Effector memory CD4-positive, alpha-beta T cell (primary cell): ENCODE measurements at places on chromosomes 2 and 18.

DNA sequence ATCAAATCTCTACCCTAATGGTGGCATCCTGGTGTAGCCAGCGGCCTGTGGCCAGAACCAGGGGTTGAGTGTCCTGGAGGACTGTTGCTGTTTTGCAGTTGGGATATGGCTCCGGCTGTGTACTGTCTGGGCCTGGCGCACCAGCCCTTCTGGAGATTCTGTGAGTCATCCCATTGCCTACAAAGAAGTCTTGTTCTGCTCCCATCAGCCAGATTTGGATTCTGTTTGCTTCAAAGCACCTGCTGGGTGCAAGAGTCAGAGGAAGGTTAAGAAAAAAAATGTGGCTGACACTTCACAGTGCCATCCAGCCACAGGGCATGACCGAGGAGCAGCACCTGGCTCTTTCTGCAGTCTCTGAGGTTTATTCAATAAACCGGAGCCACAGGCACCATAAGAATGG is 41.0 kb upstream of the ASAP2 start:
- no peak for DNase-seq

GRCh38 chr2:220743203-220743602 is 828.9 kb downstream of the EPHA4 start:
- no peak for DNase-seq

- DNase-seq = no peak
Measured at GRCh38 chr2:210428393-210429179, 48.0 kb downstream of the LANCL1 start.

DNA sequence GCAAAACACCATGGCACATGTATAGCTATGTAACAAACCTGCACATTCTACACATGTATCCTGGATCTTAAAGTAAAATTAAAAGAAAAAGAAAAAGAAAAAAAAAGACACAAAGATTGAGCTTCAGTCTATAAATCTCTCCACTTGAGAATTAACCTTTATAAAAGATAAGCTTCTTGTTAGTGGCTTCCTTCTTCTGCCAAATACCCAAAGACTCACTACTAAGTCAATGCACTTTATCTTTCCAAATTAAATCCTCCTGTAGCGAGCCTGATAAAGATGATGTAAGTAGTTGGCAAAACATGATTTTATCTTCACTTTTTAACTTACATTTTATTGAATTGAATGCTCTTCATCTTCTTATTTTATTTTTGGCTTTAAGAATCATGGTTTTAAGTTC is 349.9 kb downstream of the TRIB2 start:
- no peak for DNase-seq
